CD4-positive, alpha-beta T cell (primary cell): ENCODE measurements at places on chromosomes 12 and 14.

GRCh38 chr12:68454892-68455291, 122.7 kb upstream of the MDM1 start:
- DNase-seq = no peak

DNA sequence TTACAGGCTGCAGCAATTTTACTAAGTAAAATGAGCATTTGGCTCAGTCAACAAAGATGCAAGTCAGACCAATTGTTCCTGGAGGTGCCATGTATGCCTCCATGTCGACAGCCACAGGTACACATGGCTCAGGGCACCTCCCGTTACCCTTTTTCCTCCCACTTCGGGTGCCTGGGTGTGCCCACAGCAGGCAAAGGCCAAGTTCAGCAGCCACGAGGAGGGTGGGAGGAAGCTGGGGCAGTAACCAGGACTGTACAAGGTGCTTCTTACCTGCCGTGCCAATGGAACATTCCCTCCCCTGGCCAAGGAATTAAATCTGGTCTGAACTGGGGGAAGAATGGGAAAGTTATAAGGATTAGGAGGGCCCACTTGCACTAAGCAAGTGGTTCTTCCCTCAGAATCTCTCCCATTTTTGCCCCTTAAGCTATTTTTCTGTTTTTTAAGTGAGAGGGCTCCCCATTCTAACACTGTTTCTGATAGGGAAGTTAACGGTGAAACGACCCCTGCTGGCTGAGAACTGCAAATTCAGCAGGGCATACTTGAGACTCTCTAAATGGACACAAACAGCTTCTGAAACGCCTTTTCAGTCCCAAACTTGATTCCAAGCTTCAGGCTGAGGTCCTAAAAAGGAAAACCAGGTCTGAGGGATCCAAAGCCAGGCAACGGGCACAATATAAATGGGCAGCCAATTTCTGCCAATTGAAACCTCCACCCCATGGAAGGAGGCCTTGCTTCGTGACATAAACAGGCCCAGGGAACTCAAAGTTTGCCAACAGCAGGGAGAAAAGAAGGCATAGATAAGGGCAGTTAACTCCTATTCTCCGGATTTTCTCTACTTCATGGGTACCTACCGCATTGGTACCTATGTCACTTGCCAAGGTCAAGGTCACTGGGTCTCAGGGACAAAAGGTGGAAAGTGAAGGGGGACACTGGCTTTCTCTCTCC, 24.8 kb downstream of the CLECL1 start:
- DNase-seq = peak; percentile 87

DNA sequence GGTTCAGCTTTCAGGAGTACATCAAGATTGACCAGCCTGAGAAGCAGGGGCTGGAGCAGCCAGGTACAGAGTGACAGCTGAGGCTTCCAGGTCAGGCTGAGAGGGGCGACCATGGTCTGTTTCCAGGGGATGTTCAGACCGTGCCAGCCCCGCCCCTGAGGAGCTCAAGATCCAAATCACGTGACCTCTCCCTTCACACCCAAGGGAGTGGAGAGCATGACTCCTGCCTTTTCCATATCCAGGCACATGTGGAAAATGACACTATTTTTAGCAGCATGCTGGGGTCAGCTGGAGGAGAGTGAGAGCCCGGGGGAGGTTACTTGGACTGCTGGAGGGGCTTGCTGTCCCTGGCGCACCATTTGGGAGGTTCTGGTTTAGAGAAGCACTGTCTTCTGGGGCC, 92.7 kb downstream of the B4GALNT3 start:
- no peak for DNase-seq

DNA sequence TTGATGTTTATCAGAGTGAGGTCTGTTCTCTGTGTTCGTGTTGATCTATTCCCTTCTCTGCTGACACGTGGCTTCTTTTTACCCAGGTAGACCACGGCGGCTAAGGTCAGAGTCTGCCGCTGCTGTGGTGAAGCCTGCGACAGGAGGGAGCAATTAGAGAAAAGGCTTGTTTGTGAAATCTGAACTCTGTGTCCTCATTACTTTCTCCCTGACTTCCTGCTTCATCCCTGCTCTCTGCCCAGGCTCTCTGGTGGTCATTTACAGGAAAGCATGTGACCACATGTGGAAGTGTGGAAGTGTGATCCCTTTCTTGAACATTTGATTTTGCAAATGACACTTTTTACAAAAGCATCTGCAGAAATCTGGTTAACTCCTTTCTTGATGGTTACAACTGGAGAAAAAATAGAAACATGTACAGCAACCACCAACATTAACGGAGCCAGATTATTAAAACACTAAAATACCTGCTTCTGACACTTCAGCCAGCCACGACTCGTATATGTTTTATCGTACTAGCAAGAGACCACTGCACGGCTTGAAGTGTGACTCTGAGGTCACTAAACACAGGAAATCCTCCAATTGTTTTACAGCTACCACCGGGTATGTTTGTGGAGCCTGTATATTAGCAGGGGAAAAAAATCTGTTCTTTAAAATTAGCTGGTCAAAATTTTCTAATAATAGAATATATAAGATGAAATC, 388.6 kb upstream of the TMPO start:
- DNase-seq = no peak

GRCh38 chr12:57741413-57741789, 2.9 kb upstream of the AGAP2 start:
- no peak for DNase-seq

DNA sequence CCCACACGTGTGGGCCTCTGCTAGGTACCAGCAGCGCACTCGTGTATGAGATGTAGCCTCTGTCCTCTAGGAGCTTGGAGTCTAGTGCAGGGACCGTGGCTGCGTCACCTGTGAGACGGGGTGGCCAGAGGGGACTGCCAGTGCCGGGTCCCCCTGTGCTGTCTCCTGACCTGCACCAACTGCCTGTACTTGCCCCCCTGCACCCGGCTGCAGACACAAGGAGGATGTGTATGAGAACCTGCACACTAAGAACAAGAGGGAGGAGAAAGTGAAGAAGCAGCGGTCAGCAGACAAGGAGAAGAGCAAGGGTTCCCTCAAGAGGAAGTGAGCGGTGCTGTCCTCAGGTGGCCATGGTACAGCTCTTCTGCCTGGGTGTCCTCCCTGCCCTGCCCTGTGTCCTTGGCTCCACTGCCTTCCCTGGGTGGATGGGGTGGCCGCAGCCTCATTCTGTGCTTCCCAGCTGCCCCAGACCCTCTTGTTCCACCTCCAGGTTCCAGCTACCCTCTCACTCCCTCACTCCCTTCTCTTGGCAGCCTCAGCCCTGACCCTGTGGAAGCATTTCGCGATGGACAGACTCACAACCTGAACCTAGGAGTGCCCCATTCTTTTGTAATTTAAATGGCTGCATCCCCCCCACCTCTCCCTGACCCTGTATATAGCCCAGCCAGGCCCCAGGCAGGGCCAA, 9.6 kb downstream of the PTPN6 start:
- no peak for DNase-seq

DNA sequence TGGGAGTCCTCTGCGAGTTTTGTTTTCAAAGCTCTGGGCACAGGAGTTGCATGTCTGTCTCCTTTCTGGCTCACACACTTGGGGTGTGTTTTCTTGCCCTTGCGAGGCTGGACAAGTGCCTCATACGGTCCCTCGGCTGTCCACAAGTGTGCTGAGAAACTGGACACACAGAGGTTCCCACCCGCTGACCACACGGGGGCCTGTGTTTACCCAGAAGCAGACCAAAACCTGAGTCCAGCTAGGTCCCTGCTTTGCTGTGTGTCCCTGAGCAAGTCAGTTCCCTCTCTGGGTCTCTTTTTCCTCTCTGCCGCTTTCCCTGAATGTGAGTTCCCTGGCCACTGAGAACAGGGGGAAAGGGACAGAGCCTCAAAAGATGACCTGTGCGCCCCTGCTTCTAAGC, 678 bp upstream of the OAS2 start:
- DNase-seq = no peak

DNA sequence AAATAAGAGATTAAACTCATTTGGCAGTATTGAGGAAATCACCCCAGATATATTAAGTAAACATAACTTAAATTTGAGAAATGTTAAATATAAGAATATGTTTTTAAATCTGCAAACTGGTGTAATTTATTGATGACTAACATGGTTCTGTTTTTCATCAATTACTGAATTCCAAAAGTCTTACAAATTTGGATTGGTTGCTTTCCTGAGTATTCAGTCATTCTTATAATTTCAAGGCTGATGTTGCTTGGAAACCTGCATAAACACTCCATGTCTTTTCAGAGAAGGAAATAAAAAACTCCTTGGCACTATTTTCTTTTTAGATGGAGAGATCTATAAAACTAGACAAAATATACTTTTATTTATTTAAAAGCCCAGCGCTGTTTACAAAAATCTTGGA, 71.7 kb downstream of the NOVA1 start:
- DNase-seq = no peak

DNA sequence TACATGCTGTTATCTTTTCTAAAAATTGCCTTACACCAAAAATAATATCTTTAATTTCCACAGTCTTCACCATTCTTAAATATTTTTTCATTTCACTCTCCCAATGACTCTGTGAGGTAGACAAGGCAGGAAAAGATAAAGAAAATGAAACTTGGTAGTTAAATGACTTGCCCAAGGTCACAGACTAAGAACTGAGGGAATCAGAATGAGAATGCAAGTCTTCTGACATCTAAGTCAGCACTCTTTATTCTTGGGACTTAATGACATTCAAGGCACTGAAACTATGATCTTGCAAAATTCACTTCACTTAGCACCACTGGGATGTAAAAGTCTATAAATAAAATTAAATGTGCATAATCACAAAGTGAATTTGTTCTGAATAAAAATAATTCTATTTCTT, 104.5 kb downstream of the SLC2A13 start:
- no peak for DNase-seq

- no peak for DNase-seq
Measured at GRCh38 chr12:74945771-74946198, 263.9 kb downstream of the KCNC2 start.

DNA sequence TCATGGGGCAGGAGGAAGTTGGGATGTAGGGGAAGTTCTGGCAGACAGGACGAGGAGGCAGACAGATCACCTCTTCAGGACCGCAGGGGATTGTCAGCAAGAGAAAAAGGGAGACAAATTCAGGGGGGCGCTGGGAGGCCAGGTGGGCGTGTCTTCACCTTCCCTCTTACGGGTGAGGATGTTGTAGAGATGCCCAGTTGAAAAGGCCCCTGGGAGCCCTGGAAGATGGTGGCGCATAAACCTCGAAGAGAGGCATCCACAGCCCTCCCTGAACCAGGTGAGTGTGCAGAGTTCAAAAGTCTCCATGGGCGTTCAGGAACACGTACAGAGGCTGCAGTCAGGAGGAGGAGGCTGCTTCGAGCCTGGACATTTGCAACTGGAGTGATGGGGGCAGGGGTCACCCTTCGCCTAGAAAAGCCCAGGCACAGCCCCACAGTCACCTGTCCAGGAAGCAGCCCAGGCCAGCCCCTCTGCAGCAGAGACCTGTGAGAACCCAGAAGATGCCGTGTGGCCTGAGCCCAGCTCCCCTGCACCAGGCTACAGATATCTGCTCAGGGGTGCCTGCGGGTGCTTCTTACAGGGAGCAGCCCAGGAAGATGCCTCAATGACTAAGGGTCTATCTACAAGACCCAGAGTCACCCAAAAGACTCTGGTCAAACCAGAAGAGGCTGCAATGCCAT, 74.4 kb downstream of the PRIMA1 start:
- DNase-seq = no peak

DNA sequence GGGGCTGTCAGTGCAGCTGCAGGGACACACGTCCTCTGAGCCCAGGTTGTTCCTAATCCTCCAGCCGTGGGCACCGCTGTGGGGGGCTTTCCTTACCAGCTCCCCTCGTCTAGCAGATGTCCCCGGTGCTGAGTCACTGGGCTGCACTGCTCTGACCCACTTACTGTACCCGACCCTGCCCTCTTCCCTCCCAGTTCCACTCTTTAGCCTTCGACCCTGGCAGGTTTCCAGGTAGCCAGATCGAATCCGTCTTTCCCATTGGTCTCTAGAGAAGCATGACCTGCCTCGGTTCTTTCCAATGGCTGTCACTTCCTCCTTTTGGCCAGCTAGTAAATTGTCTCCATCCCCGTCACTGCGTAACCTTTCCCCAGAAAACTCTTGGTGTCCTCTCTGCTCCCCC, 48.4 kb downstream of the ELK3 start:
- no peak for DNase-seq

GRCh38 chr12:100503228-100503628, 29.6 kb downstream of the NR1H4 start:
- no peak for DNase-seq

- DNase-seq = no peak
Measured at GRCh38 chr12:1692226-1692625, 1.4 kb downstream of the ADIPOR2 start.

DNA sequence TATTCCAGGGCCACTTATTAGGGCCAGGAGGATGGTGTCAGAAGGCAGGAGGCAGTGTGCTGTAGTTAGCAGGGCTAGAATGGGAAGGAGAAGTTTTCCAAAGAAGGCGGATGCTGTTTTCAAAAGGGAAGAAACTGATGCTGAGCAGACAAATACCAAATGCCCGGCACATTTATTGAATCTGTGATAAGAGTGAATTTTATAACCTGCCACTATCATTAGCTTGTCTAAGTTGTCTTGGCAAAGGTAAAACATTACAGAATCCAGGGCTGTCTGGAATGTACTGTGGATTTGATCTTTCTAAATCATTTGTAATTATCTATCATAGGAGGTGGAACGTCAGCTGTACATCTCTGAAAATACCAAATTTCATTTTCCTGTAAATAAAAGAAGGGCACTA, 40.8 kb downstream of the NDUFA12 start:
- no peak for DNase-seq

DNA sequence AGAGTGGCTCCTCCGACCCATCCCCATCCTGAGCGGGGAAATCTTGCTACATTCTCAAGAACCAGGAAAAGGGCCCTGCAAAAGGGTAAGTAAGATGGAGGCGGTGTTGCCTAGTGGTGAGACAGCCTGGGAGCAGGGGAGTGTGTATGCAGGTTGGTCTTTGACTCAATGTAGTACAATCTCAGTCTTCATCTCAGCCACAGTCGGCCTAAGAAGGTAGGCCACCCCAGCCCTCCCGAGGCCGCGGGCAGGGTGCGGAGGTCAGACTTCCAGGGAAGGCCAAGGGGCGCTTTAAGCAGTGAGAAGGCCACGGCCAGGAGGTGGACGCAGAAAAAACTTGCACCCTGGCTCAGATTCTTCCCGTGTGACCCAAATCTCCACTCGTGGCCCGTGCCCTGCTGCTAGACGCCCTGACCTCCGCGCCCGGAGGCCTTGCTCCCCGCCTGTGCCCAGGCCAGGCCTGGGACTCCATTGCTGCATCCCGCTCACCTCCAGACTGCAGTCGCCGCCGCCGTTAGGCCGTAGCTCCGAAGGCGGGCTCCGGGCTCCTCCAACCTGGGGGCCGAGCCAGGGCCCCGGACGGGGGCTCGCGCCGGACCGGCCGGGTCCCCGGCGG, 435 bp downstream of the FOXM1 start:
- DNase-seq = peak; percentile 40
